HT-29 (cell line): ENCODE measurements at places on chromosomes 2 and 18. TPM values are rescaled to one million over a fixed set of nuclear protein-coding genes. Genes with fewer than 3 reads are reported as not detected.

DNA sequence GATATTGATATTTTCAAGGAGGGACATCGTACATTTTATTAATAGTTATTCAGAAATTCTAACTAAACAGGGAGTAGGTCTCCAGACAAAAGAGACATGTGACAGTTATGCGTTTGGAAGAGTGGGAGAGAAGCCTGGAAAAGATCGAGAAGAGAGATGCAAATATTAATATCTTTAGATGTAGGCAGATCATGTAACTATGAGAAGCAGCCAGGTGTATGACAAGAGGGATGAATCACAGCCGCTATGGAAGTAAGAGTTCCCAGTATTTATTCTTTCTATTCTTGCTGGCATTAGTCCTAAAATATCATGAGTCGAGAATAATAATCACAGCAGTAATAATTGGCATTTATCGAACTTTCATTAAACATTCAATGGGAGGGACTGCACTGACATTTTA is 140.2 kb downstream of the CSRNP3 start:
- no peak for DNase-seq

GRCh38 chr18:56323673-56324072 is 314.7 kb downstream of the TXNL1 start:
- DNase-seq, result no peak

GRCh38 chr2:97673915-97674283 is 4.4 kb downstream of the C2orf92 start:
- no peak for DNase-seq

DNA sequence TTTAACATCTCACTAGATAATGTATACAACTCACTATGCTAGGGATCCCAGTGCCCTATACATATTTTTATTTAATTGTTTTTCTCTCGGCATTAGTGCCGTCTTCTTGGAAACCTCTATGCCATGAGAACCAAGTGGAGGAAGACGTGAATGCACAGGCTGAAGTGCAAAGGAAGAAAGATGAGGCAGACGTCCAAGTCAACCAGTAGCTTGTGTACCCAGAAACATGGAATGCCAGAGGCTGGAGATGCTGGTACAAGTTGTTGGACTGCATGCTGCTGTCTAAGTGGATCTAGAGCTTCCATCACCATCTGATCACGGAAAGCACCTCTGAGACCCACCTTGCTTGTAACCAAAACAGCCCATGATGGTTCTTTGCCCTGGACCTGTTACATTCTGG is 12.5 kb upstream of the GEMIN6 start:
- no peak for DNase-seq

GRCh38 chr2:147045113-147045512 is 799.7 kb upstream of the ACVR2A start:
- DNase-seq, result peak; percentile 52

DNA sequence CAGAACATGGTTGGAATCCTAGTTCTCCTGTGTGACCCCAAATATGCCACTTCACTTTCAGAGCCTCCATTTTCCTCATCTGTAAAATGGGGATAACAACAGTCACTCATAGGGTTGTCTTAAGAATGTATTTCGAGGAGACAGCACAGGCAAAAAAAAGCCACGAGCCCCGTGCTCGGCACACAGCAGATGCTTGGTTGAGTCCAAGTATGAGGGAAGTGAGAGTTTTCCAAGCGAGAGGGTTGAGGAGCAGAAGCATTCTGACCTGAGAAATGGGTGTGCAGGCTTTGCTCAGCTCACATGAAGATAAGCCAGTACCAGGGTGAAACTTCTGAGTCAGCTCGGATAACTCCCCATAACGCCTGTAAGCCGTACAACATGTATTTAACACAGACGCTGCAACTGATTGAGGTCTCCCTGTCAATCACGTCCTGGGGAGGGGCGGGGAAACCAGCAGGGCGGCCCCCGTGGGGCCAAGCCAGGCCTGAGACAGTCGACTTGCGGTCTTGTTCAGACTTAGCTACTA is 23.0 kb upstream of the ODC1 start:
- DNase-seq, result no peak

DNA sequence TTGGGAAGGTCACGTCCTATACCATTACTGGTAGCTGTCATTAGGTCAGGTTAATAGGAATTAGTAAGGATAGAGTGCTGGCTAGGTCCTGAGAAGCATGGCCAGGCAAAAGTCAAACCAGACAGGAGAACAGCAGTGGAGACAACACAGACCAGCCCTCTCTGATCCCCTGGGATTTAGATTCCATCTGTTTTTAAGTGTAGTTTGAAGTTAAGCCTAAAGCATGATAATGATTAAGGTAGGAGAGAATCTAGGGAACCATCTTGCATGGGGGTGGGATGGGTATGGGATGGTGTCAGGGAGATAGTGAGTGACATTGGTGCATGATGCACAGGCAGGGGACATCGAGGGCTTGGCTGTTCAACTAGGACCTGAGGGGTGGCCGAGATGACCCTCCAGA is 96.6 kb downstream of the MYCN start:
- DNase-seq, result no peak

GRCh38 chr2:159892990-159893810 is 95.2 kb upstream of the CD302 start:
- DNase-seq, result no peak

The CHRNA1 gene
- total RNA-seq, result not detected in 2 replicates

The CTNNA2 gene
- 0.10 TPM in 1 of 2 replicates, not detected in the other for total RNA-seq

The HOXD10 gene
- total RNA-seq, result not detected in 2 replicates
